ENCODE measurements at places on chromosomes 12 and 14.

GRCh38 chr12:31000751-31001150 lies 72.9 kb upstream of the DDX11 start:
- no peak for DNase-seq

DNA sequence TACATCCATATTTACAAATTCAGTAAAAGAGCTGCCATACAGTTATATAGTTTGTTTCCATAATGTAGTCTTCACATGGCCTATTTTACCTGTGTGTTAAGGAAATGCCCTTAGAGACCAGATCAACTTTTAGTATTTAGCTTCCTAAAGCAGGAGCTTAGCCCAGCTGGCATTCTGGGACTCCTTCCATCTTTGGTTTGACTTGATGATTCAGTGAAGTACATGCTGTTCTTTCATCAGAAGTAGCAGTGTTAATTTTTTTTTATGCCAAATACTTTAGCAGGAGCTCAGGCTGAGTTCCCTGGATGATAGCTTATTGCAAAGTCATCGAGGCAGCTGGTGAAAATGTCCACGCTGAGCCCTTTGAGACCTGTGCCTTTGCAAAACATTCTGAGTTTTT lies 101.0 kb downstream of the FOXG1 start:
- no peak for DNase-seq

DNA sequence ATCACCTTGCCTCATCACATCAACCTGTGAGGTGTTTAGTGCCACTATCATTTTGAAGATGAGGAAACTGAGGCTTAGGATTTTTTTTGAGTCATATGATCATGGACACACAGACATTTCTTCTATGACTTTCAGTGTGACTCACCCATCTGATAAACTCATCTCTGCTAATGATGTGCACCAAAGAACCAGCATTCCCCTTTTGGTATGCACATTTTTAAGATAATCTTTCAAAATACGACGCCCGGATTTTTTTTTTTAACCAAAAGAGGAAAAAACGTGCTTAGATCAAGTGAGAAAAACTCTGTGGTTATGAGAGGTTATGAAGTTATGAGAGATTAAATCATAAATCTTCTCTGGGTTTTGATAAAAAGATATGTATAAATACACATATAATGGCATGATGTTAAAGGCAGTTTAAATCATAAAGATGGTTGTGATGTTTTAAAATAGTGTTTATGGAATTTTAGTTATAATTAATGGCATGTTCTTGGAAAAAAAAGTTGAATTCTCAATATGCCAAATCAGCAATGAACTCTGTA lies 948.1 kb downstream of the TMTC2 start:
- DNase-seq, result no peak

DNA sequence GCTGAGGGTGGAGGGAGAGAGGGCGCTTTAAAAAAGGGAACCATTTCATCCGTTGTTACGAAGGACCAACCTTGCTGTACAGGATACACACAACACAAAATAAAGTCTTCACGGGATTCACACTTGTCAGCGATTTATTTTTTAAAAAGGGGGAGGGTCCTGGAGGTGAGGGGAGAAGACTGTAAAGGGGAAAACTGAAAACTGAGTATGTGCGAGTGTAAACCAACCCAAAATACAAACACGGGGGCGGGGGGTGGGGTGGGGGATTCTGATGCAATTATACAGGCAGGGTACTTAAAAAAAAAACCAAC lies 499 bp upstream of the PRKAG1 start:
- no peak for DNase-seq

- no peak for DNase-seq
These were observed 2.3 kb downstream of the PAPLN start for GRCh38 chr14:73239393-73240241.

DNA sequence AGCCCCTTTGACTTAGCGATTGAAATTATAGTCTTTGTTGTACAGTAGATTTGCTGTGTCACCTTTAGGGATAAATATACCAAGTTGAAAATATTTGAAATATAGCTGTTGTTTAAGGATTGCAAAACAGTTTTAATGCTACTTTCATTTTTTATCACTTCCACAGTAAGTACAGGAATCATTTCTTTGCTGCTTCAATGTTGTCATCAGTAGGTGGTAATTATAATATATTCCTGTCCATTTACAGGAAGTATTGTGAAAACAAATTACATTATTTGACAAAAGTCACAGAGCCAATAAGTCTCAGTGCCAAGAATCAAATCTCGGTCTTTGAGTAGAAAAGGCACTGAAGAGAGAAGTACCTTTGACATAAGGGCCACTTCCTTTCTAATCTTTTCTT lies 342.6 kb upstream of the RGS6 start:
- DNase-seq, result no peak
